ENCODE measurements at places on chromosomes 12 and 14. TPM values are rescaled to one million over a fixed set of nuclear protein-coding genes. Genes with fewer than 3 reads are reported as not detected.

CCDC91 gene
- 6.9 TPM for polyA plus RNA-seq

SYT10 gene
- 0.60 TPM for polyA plus RNA-seq

DNA sequence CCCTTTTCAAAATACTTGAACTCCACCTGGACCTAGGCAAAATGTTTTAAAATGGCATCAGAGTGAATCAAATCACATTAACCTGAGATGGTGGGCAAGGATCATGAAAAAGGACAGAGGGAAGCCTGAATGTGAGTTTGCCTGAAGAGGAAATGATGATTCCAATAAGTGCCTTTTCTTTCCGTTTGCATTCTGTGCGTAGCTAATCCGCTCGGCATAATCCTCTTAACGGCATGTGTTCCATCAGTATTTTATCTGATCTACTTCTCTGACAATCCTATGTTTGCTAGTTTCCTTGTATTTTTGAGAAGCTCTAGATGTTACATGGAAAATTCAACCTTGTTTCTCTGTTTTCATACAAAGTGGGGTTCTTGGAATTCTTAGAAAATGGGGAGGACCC lies 354.6 kb downstream of the NRXN3 start:
- DNase-seq = no peak
- no peaks in the 10 kb centered on the region for H3K4me1 ChIP-seq
- no peak overlapping the region for H3K4me3 ChIP-seq
- H3K36me3 ChIP-seq = no peaks in the 10 kb centered on the region
- no peaks in the 10 kb centered on the region for H3K27me3 ChIP-seq

- H3K4me1 ChIP-seq = no peaks in the 10 kb centered on the region
- H3K4me3 ChIP-seq = no peak overlapping the region
- H3K36me3 ChIP-seq = peaks cover 18% of the 10 kb centered on the region
- DNase-seq = no peak
- H3K27ac ChIP-seq = no peak overlapping the region
Measured at GRCh38 chr14:91331721-91332120, 85.9 kb downstream of the CCDC88C start.

DNA sequence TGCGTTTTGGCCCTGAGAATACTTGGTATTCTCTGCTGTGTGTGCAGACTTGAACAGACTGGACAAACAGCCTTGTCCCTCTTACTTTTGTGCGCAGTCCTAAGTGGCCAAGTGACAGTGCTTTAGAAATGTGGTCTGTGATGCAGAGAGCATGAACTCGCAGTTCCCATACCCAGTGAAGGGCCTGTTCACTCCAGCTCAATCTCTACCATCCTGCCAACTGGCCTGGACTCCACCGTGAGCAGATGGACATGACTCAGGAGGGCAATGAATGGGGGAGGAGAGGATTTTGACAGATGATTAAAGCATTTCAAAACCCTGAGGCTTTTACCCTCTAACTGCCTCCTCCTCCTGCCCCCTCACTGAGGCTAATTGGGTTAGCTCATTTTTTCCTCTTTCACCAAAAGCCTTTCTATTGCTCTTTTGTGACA lies 62.5 kb upstream of the PYGL start:
- DNase-seq = no peak
- no peaks in the 10 kb centered on the region for H3K27me3 ChIP-seq
- H3K27ac ChIP-seq = no peak overlapping the region
- no peak overlapping the region for H3K4me3 ChIP-seq
- H3K4me1 ChIP-seq = no peaks in the 10 kb centered on the region

MSRB3 gene
- polyA plus RNA-seq = 0.46 TPM

C14orf132 gene
- 16.6 TPM for polyA plus RNA-seq

GRCh38 chr14:90715993-90716392 lies 100.2 kb downstream of the TTC7B start:
- peaks cover 2% of the 10 kb centered on the region for H3K4me1 ChIP-seq
- no peak overlapping the region for H3K27ac ChIP-seq
- no peaks in the 10 kb centered on the region for H3K36me3 ChIP-seq

DNA sequence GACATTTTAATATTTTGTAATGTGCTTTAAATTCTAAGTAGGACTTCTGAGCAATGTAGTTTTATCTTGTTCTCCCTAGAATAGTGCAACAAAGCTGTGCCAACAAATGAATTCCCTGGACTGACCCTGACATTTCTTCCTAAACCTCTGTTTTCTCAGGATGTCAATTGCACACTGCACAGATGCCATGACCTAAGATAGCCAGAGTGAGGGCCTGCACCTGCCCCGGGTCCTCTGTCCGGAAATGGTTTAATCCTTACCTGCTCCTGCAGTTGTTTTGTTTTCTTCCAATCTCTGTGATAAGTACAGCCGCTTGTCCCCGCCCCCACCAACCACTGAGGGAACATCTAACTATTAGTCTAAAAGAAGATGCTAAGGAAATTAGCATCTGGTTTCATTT lies 831.5 kb downstream of the GALC start:
- no peak overlapping the region for H3K4me3 ChIP-seq
- no peaks in the 10 kb centered on the region for H3K27me3 ChIP-seq
- no peak overlapping the region for H3K27ac ChIP-seq
- H3K4me1 ChIP-seq = no peaks in the 10 kb centered on the region

GRCh38 chr12:32780071-32780470 lies 24.4 kb upstream of the YARS2 start:
- no peaks in the 10 kb centered on the region for H3K4me1 ChIP-seq
- H3K27me3 ChIP-seq = no peaks in the 10 kb centered on the region
- no peaks in the 10 kb centered on the region for H3K36me3 ChIP-seq
- H3K27ac ChIP-seq = no peak overlapping the region
- DNase-seq = no peak
- H3K4me3 ChIP-seq = no peak overlapping the region

- DNase-seq = peak; percentile 48
- H3K36me3 ChIP-seq = peaks cover 4% of the 10 kb centered on the region
- H3K4me3 ChIP-seq = peak overlapping the region; percentile 61
Measured at GRCh38 chr12:8948701-8949341, 624 bp downstream of the M6PR start.

- H3K27ac ChIP-seq = no peak overlapping the region
- no peak for DNase-seq
- H3K4me1 ChIP-seq = peaks cover 10% of the 10 kb centered on the region
- H3K4me3 ChIP-seq = no peak overlapping the region
- H3K36me3 ChIP-seq = peaks cover 6% of the 10 kb centered on the region
Measured at GRCh38 chr12:46258129-46258528, 10.7 kb downstream of the SLC38A1 start.

DNA sequence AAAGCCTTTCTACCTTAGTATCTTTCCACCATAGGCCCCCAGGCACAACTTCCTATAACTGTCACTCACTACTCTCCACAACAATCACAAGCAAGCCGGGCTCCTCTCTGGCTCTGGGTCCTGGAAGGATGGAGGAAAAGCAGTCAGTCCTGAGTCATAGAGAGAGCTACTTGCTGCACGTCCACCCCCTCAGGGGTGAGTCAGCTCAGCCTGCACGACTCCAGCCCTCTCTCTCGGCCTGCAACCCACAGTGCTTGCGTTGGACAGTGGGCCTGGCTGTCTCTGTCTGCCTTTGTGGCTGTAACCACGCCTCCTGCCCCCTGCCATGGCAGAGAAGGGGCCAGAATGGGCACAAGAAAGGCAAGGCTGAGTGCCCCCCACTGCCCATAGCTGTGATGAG lies 154.1 kb upstream of the FKBP4 start:
- no peak for DNase-seq
- H3K4me1 ChIP-seq = peaks cover 7% of the 10 kb centered on the region
- H3K27ac ChIP-seq = no peak overlapping the region
- no peak overlapping the region for H3K4me3 ChIP-seq

NABP2 gene
- 59.8 TPM for polyA plus RNA-seq

DNA sequence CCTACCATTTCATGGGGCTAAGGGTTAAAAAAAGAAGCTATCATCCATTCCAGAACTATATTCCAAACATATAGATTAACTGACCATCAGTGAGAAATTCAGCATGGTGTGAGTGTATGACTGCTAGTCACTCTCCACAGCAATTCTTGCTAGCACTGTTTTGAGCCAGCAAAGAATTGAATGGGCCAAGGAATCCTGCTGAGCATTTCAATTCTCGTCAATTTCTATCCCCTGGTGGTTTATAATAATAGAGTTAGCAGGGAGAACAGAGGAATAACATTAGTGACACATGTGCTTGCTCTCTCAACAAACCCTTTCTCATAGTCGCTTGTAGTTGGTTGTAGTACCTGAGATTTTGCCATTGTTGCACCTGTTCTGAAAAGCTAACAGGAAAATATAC lies 7.2 kb downstream of the MBIP start:
- DNase-seq = no peak
- peaks cover 25% of the 10 kb centered on the region for H3K36me3 ChIP-seq
- no peaks in the 10 kb centered on the region for H3K4me1 ChIP-seq
- H3K27me3 ChIP-seq = no peaks in the 10 kb centered on the region
- no peak overlapping the region for H3K27ac ChIP-seq

DNA sequence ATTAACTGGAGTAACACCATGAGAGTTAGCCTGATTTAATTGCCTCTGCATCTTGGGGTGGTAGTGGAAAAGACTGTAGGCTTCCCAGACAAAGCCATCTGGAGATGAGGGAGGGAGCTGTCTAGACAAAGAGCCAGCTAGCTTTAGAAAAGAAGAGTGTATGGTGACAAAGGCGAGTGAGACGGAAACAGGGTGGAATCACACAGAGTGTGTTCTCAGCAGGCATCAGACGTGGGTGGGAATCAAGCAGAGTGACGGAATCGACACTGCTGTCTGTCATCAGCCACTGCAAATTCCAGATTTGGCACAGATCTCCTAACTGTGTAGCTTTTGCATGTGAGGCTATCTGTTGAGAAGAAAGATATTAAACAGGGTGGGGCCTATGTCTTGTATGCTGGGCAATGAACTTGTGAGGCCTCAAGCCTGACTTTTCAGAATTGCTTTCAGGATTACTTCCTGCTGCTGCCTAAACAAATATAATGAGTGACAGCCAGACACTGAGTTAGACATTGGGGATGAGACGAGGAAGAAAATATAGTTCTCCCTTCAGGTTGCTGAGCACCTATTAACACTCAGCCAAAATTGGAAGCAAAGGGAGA lies 236.5 kb upstream of the GRIP1 start:
- H3K4me3 ChIP-seq = no peak overlapping the region
- DNase-seq = no peak
- no peaks in the 10 kb centered on the region for H3K36me3 ChIP-seq
- no peaks in the 10 kb centered on the region for H3K27me3 ChIP-seq
- H3K4me1 ChIP-seq = peaks cover 10% of the 10 kb centered on the region
- H3K27ac ChIP-seq = no peak overlapping the region

GRCh38 chr12:59407799-59408198 lies 188.0 kb upstream of the SLC16A7 start:
- H3K36me3 ChIP-seq = no peaks in the 10 kb centered on the region
- DNase-seq = no peak
- H3K4me3 ChIP-seq = no peak overlapping the region
- no peaks in the 10 kb centered on the region for H3K27me3 ChIP-seq
- H3K27ac ChIP-seq = no peak overlapping the region

- no peak for DNase-seq
- H3K27me3 ChIP-seq = peaks cover 4% of the 10 kb centered on the region
- H3K36me3 ChIP-seq = no peaks in the 10 kb centered on the region
- H3K4me3 ChIP-seq = peak overlapping the region; percentile 29
- H3K27ac ChIP-seq = no peak overlapping the region
Measured at GRCh38 chr12:109718390-109718789, 4.8 kb downstream of the FAM222A start.

DNA sequence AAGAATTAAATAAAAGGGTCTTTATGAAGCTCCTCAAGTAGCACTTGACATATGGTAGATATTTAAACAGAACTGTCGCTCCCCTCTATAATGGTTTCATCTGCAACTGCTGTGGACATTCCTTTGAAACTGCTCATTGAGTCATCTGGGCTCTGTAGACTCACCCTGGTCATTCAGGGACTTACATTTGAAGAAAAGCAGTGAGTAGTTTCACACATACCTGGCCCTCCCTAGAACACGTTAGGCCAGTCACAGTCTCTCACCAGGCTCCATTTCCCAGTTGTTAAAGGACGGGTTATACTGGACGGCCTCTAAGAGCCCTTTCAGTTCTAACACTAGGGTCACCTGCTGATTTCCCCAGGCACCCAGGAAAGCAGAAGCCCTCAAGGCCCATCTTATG lies 217.0 kb downstream of the BCL11B start:
- no peaks in the 10 kb centered on the region for H3K36me3 ChIP-seq
- H3K4me3 ChIP-seq = no peak overlapping the region
- no peak for DNase-seq
- H3K27ac ChIP-seq = no peak overlapping the region
- H3K27me3 ChIP-seq = no peaks in the 10 kb centered on the region

CDKN3 gene
- 25.4 TPM for polyA plus RNA-seq

OR10G3 gene
- not detected for polyA plus RNA-seq

GRCh38 chr12:10497602-10498001 lies 8.1 kb upstream of the EIF2S3B start:
- H3K36me3 ChIP-seq = no peaks in the 10 kb centered on the region
- H3K4me3 ChIP-seq = no peak overlapping the region
- DNase-seq = no peak
- no peak overlapping the region for H3K27ac ChIP-seq
- no peaks in the 10 kb centered on the region for H3K27me3 ChIP-seq

- H3K27ac ChIP-seq = no peak overlapping the region
- no peaks in the 10 kb centered on the region for H3K4me1 ChIP-seq
- no peak for DNase-seq
Measured at GRCh38 chr12:19938031-19938430, 430.3 kb upstream of the PDE3A start.

PNP gene
- 130 TPM for polyA plus RNA-seq

CDKL1 gene
- polyA plus RNA-seq = 1.2 TPM

- H3K4me1 ChIP-seq = peaks cover 5% of the 10 kb centered on the region
- no peaks in the 10 kb centered on the region for H3K36me3 ChIP-seq
- H3K27ac ChIP-seq = no peak overlapping the region
- no peak overlapping the region for H3K4me3 ChIP-seq
Measured at GRCh38 chr12:13801543-13801942, 179.9 kb downstream of the GRIN2B start.

DNA sequence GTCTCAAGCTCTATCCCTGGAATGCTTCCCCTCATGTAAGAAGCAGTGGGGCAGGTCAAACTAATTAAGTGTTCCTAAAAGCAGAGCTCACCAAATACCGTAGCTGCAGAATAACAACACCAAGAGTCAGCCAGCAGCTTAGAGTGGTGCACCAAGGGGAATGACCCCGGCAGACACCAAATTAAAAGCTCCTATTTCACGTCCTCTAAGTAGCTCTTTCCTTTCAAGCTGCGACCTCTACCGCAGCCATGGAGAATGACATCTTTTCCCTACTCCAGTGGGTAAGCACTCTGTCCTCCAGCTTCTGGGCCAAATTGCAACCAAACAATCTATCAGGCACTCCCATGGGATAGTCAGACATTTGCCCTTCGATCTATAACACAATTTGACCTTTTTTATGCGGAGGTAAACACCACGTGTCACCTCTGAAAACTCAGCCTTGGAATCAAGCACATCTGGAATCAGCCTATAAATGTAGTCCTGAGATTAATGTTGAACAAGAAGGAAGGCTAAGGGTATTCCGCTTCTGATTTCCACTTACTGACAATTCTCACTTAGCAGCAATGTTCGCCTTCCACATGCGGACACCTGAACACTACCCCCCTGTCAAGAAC lies 67.6 kb upstream of the CDKN3 start:
- peak; percentile 64 for DNase-seq
- no peak overlapping the region for H3K27ac ChIP-seq
- H3K4me1 ChIP-seq = no peaks in the 10 kb centered on the region
- no peaks in the 10 kb centered on the region for H3K36me3 ChIP-seq
- H3K27me3 ChIP-seq = no peaks in the 10 kb centered on the region

GRCh38 chr14:49908433-49908782 lies 15.5 kb downstream of the ARF6 start:
- no peaks in the 10 kb centered on the region for H3K36me3 ChIP-seq
- no peak for DNase-seq
- H3K27me3 ChIP-seq = no peaks in the 10 kb centered on the region
- no peaks in the 10 kb centered on the region for H3K4me1 ChIP-seq
- H3K4me3 ChIP-seq = no peak overlapping the region

Measured in H1 (cell line).